ENCODE measurements at places on chromosomes 3 and 15. TPM values are rescaled to one million over a fixed set of nuclear protein-coding genes. Genes with fewer than 3 reads are reported as not detected.

The SAMD7 gene
- not detected for total RNA-seq

The GOLGA8R gene
- 2.1 TPM for total RNA-seq

The LYZL4 gene
- total RNA-seq: not detected

The CLDN1 gene
- total RNA-seq: 3.0 TPM

The CCDC13 gene
- total RNA-seq: 5.1 TPM

The CACNA1D gene
- total RNA-seq: 30.9 TPM

The GPR27 gene
- total RNA-seq: 42.0 TPM

The ISLR2 gene
- 60.2 TPM for total RNA-seq

The SYNPR gene
- 105 TPM for total RNA-seq

The ZNF280D gene
- 96.2 TPM for total RNA-seq

The CCR4 gene
- total RNA-seq: not detected

The PLCB2 gene
- 10.6 TPM for total RNA-seq

The SAMMSON gene
- total RNA-seq: 0.23 TPM

The ZNF445 gene
- total RNA-seq: 38.1 TPM

The COL6A5 gene
- total RNA-seq: 0.69 TPM

The OXTR gene
- 3.0 TPM for total RNA-seq

The LRRC2 gene
- 1.2 TPM for total RNA-seq

The CKMT1B gene
- total RNA-seq: 17.1 TPM
